Endothelial cell (in vitro differentiated cells): ENCODE measurements at places on chromosomes 12 and 14. TPM values are rescaled to one million over a fixed set of nuclear protein-coding genes. Genes with fewer than 3 reads are reported as not detected.

DNA sequence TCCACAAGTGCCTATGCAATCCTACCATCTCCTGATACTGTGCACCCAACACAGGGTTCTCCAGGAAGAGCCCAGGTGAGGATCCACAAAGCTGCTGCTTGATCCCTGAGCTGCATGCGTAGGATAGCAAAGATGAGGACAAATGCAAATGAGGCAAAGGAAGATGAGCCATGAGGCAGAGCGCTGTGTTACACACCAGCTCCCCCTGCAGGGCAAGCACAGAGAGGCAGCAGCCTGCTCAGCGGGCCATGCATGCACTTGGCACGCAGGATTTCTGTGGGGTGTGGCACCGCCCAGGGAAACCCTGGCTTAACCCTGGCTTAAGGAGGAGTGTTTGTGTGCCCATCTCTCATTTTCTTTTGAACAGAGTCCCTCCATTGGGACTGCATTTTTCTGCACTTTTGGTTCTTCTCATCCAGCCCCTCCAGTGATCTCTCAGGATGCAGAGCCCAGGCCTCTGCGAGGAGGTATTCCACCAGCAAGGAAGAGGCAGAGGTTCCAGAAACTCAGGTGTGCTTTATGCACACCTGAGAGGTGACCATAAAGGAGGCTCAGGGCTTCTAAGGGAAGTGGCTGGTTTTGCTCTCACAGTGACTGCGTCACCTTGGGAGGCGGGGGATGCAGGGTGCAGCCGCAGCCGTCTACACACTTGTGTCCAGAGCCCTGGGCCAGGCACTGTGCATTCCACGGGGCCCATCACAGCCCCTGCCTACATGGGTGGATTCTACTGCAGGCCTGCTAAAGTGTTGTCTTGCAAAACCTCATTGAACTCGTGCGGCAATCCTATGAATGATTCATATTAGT is 973.3 kb upstream of the TMEM132C start:
- DNase-seq, result no peak

GRCh38 chr12:73106296-73106695 is 834.1 kb downstream of the TRHDE start:
- no peak for DNase-seq

DNA sequence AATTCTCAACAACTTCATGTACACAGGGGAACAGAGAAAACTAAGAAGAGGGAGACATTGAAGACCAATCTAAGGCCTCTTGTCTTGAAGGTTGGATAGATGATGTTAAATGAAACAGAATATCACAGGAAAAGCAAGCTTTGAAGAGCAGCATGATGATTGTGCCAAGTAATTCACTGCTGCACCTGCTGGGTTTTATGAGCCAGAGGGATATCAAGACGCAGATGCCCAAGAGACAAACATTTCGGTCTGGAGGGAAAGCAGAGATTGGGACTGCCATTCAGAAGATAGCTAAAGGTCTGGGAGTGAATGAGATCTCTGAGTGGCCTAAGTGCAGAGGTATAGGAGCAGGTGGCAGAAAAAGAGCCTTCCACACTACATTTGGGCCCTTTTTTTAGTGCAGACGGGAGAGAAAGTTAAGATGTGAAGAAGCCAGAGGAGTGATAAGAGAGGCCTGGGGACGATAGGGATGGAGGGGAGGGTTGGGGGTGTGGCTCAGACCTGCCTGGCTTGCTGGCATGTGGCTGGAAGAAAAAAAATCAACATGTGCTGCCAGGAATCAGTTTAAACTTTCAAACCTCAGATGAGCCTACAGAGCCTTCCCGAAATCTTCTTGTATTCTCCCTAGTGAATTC is 200.6 kb downstream of the AEBP2 start:
- no peak for DNase-seq

DNA sequence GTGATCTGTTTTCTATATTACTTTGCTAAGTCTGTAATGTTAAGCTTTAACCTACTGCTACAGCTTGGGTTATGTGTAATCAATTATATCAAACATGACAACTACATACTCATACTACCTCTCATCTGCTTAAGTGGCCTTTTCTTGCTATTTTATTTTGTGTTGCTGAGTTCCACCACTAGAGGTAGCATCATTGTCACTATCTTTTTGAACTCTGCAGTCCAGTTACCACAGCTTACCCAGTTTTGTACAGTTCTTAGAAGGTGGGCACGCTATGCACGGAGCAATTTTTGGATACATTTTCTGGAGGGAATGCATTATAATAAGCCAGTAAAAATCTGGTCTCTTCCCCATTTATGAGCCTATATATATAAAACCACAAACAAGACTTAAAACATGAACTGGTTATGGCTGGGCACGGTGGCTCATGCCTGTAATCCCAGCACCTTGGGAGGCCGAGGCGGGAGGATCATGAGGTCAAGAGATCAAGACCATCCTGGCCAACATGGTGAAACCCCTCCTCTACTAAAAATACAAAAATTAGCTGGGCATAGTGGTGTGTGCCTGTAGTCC is 48.5 kb downstream of the SAV1 start:
- no peak for DNase-seq

DNA sequence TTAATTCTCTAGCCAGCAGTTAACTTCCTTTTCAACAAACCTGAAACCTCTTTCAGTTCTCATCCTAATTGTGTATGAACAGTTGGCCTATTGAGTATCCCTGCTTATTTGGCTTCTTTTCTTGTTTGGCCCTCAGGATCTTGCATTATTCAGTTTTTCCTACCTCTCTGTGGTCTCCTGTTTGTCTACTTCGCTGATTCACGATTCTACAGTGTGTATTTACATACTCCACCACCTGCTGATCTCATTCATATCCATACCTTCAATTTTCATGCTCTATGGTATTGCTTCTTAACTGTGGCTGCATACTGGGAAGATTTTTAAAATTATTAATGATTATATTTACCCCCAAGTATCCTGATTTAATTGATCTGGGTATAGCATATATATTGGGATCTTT is 56.4 kb downstream of the RASSF9 start:
- DNase-seq, result no peak

Gene B4GALNT3
- 4.2 TPM for total RNA-seq

DNA sequence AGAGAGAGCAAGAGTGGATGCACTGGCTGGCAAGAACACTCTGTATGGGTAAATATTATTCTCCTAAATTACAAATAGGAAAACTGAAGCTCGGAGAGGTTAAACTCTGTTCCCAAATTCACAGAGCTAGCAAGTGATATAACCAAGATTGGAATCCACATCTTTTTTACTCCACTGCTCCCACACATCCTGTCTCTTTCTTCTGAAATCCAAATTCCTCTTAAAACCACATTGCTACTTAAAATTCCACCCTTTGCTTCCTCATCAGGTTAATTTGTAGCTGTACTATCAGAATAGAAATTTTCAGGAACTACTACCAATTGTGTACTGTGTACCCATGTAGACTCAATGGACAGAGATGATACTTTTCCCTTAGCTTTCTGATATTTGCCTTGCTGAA is 74.4 kb downstream of the ARMH4 start:
- DNase-seq, result no peak

- DNase-seq, result no peak
Measured at GRCh38 chr14:69008421-69008884, 29.4 kb upstream of the ACTN1 start.

- DNase-seq, result no peak
Measured at GRCh38 chr12:94092516-94093241, 55.7 kb upstream of the PLXNC1 start.

DNA sequence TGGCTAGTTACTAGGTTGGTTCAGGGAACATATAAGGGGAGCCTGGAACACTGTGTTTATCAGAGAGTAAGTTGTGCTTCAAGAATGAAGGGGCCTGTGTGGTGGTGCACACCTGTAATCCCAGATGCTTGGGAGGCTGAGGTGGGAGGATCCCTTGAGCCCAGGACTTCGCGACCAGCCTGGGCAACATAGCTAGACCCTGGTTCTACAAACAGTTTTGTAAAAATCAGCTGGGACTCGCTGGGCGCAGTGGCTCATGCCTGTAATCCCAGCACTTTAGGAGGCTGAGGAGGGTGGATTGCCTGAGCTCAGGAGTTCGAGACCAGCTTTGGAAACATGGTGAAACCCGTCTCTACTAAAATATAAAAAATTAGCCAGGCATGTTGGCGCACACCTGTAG is 42.1 kb upstream of the GPR132 start:
- DNase-seq, result no peak

Gene FERMT2
- total RNA-seq, result 188 TPM

Gene STAB2
- total RNA-seq, result 0.10 TPM

DNA sequence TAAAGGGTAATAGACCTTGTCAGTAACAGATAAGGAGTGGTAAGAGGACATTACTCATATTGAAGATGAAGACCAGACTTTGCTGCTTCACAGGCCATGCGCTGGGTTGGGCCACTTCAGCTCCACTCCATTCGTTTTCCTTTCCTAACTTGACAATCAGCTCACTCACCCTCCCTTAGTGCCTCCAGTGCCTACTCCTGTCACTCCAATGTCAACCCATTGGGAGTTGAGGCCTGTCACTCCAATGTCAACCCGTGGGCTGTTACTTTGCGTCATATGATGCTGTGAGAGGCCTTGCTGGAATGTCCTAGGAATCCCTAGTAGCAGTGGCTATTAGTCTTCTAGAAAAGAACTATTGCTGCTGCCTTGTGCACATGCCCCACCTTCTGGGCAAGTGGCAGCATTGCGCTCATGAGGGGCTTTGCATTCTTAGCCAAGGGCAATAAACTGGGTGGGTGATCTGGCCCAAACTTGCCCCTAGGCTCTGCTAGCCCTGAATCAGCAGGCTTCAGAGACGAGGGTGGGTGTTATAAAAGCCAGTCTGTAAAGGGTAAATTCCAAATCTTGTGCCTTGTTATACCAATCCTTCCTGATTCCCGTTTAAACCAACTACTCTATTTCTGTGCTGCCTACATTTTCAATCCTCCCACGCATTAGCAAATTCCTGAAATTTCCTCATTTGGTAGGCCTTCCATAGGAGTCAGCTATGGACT is 36.1 kb downstream of the BAZ2A start:
- peak; percentile 73 for DNase-seq

Gene CD27
- total RNA-seq, result not detected

Gene KLHL33
- 0.08 TPM for total RNA-seq

DNA sequence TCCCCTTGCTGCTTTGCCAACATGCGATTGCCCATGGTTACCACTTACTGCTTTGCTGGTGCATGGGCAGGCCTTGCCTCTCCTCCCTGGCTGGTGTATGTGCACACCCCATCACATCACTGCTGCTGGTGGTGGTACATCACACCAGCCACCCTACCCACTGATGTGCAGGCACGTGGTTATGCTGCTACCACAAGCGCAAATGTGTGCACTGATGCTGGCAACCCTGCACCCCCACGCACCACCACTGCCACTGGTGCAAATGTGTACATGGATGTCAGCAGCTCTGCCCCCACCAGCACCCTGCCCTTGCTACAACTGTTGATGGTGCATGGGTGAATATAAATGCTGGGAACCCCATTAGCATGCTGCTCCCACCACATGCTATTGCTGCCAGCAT is 261.7 kb downstream of the AEBP2 start:
- no peak for DNase-seq

DNA sequence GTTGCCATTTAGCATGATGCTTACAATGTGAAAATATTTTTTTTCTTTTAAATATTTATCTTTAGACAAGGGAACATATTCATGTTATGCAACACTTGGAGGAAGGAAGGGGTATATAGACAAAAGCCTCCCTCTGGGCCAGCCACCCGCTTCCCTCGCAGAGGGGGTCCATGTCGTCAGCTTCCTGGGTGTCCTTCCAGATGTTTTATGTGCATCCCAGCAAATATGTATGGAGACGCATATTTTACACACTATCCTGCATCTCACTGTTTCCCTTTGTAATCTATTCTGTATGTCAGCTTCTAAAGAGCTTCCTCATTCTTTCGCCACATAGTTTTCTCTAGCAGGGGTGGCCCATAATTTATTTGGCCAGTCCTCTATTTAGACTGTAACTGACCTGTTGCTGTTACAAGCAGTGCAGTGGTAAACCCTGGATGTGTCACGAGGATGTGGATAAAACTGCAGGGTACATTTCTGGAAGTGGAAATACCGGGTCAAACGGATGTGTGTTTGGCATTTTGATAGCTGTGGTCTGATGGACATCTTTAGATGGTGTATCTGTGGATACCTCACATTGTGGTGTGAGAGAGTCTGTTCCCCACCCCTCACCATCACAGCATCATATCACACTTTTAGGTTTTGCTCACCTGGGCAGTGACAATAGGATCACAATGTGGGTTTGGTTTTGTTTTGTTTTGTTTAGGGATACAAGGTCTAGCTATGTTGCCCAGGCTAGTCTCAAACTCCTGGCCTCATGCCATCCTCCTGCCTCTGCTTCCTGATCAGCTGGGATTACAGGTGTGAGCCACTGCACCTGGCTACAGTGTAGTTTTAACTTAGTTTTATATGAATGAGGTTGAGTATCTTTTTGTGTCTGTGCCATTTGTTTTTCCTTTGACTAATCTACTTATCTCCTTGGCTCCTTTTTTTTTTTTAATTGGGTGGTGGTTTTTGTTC is 31.6 kb downstream of the FAM222A start:
- no peak for DNase-seq
